ENCODE measurements at places on chromosomes 3 and 15.

- DNase-seq: peak; percentile 45
These were observed 28.3 kb downstream of the IDH3A start for GRCh38 chr15:78177447-78177873.

DNA sequence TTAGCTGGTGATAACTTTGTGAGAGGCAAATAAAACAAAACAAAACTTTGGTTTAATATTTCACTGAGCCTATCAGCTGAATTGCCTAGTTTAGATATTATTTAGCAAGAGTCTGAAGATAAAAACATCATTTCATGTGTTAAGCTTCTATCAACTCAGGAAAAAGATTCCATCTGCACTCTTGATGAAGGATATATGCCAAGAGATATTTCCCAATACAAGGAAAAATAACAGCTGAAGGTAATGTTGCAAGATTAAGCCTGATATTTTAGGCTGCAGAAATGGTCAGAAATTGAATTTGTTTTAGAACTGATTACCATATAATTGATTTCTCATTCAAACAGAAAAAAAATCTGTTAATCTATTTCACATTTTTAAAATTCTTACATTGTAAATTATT lies 77.2 kb upstream of the SLITRK3 start:
- no peak for DNase-seq

- no peak for DNase-seq
These were observed 7.9 kb downstream of the P4HTM start for GRCh38 chr3:48997714-48998637.

GRCh38 chr15:78429477-78429876 lies 8.5 kb upstream of the IREB2 start:
- DNase-seq: no peak

DNA sequence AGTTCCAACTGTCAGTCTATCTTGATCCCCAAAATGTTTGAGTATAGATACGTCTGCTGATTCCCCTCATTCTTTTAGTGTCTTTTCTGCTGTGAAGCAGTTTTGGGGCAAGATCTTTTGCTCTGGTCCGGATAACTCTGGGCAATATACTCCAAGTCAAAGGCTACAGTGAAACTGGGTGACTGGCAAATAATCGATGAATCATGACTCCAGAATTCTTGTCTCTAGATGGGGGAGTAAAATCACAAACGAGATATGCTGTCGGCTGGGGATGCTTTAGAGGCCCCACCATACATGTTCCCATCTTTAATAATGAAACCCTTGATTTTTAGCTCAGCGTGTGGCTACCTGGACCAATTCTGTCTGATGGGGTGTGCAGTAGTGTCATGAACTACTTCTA lies 76.5 kb downstream of the KLF13 start:
- no peak for DNase-seq

DNA sequence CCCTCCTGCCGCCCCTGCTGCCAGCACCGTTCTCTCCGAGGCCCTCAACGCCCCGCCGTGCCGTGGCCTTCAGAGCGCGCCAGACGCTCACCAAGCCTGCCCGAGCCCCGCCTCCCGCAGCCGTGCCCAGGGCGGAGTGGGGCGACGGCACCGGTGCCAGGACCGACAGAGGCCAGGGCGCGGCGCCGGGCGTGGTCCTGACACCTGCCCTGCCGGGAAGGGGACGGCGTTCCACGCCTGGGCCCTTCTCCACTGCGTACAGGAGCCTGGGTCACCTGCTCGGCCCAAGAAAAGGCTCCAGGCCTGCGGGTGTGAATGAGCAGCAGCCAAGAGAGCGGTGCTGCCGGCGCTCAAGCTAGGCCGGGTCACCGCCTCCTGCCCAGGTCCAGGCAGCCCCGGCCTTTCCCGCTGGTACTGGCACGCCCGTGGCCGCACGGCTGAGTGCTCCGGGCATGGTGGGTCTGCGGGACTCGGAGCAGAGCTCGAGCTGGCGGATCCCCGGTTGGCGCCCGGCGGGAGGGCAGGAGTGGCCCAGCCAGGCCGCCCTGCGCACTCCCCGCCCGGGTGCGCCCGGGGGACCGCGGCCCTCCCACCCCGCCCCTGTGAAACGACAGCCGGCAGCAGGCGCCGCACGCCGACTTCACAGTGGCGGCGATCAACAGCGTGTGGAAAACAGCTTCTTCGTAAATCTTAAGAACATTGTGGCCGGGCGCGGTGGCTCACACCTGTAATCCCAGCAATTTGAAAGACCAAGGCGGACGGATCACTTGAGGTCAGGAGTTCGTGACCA lies 4.2 kb downstream of the OCA2 start:
- peak; percentile 36 for DNase-seq

- no peak for DNase-seq
These were observed 16.3 kb upstream of the VPS8 start for GRCh38 chr3:184795522-184796190.
